ENCODE measurements at places on chromosomes 7 and 10.

DNA sequence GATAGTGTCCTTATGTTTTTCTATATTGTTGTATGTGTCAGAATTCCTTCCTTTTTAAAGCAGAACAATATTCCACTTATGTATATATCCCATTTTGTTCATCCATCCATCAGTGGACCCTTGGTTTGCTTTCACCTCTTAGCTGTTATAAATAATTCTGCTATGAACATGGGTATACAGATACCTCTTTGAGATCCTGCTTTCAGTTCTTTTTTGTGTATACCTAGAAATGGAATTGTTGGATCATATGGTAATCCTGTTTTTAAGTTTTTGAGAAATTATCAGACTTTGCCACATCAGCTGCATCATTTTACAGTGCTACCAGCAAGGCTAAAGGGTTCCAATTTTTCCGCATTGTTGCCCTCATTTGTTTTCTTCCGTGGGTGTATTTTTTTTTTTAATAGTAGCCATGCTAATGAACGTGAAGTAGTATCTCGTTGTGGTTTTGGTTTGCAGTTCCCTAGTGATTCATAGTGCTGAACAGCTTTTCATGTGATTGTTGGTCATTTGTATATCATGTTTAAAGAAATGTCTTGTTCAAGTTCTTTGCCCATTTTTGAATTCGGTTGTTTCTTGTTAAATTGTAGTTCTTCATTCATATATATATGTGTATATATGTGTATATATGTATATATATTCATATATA lies 87.8 kb downstream of the LCOR start:
- DNase-seq: peak; percentile 69

DNA sequence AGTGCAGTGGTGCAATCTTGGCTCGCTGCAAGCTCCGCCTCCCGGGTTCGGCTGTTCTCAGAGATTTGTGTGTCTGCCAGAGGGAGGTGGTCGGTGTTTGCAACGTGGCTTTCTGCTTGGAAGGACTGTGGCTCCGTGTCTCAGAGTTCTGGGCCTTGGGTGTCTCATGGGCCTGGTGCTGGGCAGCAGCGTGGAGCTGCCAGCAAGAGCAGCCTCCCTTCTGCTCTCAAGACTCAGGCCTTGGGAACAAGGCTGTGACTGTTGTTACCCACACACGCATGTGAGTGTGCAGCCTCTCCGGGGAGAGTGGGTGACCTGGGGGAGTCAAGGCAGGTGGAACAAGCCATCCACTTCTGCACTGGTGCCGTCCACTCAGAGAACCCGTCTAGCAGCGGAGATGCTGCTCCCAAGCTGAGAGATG lies 52.0 kb downstream of the VIPR2 start:
- DNase-seq: no peak

- no peak for DNase-seq
These were observed 157.7 kb downstream of the MTERF1 start for GRCh38 chr7:91722831-91723230.

- DNase-seq: no peak
These were observed 372.1 kb downstream of the RPS24 start for GRCh38 chr10:78405736-78406135.

GRCh38 chr7:109256762-109257560 lies 687.3 kb downstream of the DNAJB9 start:
- DNase-seq: no peak

DNA sequence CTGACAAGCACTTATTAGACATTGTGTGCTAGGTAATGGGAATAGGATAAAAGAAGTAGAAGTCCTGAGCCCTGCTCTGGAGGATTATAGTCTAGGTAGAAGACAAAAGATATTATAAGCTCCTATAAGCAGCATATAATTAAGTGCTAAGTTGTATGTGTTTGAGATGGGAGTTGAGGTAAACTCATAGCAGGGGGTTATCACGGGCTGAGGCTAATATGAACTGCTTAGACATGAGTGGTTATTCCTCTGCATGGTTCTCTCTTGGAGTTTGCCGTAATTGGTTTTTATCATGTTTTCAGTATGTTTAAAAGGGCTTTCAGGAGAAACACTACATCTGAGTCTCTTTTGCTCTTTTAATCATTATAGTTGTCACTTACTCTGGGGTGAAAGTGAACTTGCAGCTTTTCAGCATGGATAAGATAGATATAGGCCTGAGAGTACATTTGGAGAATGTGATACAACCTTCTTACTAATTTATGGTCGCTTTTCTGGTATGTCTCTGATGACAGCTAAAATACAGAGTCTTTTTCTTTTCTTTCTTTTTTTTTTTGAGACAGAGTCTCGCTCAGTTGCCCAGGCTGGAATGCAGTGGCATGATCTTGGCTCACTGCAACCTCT lies 39.0 kb downstream of the SMNDC1 start:
- DNase-seq: no peak

- no peak for DNase-seq
These were observed 8.0 kb upstream of the CELF2 start for GRCh38 chr10:11009471-11010308.

DNA sequence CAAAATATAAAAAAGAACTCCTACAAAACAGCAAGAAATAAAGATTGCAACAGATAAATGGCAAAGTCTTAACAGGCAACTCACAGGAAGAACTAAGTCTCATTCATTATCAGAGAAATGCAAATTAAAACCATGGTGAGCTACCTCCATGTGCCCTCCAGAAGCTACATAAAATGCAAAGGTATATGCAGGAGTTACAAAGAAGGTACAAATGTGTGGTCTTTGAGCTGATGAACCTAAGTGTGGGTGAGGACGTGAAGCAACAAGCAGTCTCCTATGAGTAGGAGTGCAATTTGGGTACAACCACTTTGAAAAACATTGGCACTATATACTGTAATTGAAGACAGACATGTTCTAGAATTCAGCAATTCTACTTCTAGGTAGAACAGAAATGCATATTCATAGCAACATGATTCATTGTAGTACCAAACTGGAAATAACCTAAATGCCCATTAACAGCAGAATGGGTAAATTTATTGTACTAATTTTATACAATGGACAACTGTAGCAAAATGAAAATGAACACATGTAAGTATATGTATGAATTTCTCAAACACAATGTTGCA lies 61.6 kb upstream of the KCNMA1 start:
- DNase-seq: no peak

DNA sequence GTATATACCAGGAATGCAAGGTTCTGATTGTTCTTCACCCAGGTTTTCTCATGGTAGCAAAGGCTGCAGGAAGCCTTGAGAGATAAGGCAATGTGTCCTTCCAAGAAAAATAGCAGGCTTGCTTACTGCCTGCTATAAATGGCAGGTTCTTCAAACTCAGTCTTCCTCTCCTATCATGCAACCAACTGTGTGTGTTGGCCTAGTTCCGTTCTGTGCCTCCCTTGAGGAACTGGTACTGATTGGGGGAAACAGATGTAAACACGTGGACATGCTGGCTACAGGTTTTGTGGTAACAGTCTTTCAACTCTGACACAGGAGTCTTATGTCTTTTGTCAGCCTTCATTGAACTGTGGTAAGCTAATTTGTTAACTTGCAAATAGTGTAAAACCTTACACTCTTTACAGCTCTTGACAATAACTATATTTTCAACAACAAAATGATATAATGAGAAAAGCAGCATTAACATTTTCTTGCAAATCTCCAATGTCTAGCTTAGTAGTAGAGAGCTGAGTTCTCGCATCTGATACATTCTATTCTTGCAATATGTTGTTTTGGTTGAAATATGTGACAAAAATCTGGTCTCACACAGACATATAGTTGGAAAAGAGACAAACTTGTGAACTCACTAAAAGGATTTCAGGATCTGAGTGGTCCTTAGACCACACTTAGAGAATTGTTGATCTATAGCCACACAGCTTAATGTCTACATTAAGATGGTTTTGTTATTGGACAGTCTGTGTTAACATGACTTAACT lies 54.7 kb upstream of the LSM8 start:
- DNase-seq: no peak

- DNase-seq: no peak
These were observed 114.6 kb downstream of the NRBF2 start for GRCh38 chr10:63247771-63248170.

- DNase-seq: no peak
These were observed 17.5 kb downstream of the AHR start for GRCh38 chr7:17315974-17316373.

DNA sequence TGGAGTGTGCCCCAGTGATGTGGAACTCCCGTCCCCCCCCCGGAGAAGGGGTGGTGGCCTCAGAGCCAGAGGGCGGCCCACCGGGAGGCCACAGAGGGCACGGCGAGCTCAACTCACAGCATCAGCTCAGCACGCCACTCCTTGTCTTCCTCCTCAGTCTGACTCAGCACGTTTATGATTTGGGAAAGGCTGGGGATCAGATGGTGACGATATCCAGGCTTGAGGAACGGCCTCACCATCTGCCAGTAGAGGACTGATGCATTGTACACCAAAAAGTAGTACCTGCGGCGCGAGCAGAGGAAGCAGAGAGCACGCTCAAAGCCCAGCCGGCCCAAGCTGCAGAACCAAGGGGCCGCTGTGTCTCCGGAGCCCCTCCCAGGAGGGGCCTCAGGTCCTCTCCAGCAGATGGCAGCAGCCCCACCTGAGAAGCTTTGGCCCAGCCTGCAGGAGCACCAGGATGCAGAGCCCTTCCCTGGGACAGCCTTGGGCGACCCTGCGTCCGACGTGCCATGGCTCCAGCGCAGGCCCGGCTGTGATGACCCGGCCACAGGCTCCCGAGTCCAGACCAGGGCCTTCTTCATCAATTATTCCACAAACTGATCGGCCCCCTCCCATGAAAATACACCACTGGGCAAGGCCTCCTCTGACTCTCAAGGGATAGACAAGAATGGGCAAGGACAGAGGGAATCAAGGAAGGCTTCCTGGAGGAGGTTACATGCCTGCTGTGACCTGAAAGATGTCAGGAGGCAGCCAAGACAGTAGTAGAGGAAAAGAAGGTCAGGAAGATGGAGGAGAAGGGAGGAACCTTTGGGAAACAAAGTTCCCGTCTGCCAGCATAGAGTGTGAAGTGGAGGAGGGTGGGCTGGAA lies 3.7 kb downstream of the CFAP46 start:
- DNase-seq: peak; percentile 3
